ENCODE measurements at places on chromosomes 2 and 18.
A peak's percentile ranks its signal among the peaks of the same experiment; 100 is the strongest.

GRCh38 chr2:98374958-98375570, 28.8 kb downstream of the CNGA3 start:
- DNase-seq: no peak

DNA sequence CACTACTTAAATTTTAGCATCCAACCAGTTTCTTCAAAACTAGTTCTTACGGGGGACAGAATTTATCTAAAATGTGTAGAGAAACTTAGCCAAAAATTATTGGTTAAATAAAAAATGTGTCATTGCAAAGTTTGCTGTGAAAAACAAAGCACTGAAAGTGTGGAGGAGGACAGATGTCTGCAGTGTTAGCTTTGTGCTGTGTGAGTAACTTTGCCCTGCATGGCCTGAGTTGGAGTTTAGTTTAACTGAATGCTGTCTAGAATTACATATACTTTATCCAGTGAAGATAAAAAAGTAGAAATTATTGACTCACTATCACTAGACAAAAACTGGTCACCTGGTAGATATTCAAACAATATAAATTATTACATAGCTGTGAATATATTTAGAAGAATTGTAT, 1225.2 kb upstream of the CELF4 start:
- DNase-seq: no peak

DNA sequence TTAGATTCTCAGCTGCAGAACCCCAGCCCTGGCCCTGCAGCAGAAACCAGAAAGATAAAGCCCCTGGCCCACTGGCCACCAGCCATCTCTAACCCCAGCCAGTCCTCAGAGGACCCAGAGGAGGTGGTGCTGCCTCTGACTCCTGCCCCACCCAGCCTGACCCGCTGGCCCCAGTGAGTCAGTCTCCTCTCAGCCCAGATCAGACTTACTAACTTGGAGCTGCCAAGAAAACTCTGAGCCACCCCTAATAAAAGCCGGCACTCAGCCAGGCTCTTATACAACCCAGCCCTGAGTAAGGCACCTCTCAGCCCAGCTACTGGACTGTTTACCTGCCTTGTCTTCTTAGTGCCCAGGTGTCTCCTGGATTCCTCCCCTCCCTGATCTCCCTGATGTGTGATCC, 2.0 kb downstream of the SLC14A2 start:
- no peak for DNase-seq

DNA sequence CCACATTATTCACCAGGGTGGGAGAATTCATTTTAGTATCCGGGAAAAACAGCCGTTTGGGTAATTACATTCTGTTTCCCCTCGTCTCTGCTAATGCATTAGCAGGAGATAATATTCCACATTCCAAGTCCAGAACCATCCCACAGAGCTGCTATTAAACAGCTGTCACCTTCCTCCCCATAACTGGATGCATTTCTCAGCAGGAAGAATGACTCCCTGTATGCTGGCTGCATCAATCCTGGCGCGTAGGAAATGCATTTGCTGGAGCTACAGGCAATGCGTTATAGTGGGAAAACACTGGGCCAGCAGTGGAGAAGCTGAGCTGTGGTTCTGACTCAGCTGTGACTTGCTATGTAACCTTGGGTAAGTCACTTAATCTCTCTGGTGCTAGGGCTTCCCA, 246.0 kb downstream of the CLIP4 start:
- DNase-seq: no peak

- no peak for DNase-seq
Observed at GRCh38 chr2:215752436-215752835, 260.9 kb downstream of the MREG start.

DNA sequence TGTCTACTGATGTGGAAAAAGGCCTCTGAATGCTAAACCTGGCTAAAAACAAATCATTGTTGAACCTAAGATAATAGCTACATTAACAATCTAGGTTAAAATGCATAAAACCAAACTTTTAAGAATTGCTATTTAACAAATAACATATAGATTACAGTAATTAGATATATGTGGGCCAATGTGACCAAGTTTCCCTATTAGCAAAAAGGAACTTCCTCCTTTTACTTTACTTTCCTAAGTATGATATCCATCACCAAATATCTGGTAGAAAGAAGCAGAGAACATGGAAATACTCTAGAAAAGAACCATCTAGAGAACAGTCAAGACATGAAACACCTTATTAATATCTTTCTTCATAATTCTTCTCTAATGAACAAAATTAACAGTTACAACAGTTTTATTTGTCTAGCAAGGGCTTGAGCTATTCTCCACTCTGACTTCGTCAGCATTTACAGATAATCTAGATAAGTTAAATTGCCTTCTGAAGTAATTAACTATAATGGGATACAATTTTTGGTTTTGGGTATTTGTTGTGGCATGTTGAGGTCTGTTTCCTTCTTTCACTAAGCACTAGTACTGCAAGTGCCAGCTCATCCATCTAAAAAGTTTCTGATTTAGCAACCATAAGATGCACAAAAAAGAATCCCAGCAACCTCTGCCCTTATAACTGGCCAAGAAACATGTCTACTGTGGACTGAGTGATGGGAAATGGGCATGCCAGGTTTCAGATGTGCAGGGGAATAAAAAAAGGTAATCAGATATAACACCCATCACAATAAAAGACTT, 53.3 kb downstream of the MEMO1 start:
- DNase-seq: no peak

GRCh38 chr2:120206022-120206581, 17.1 kb downstream of the TMEM185B start:
- DNase-seq: peak; percentile 61

GRCh38 chr2:234556848-234557573, 60.1 kb upstream of the ARL4C start:
- DNase-seq: no peak

- DNase-seq: no peak
Observed at GRCh38 chr18:53796040-53796729, 428.3 kb downstream of the MBD2 start.

GRCh38 chr2:48954311-48954710, 198.8 kb upstream of the LHCGR start:
- DNase-seq: no peak

GRCh38 chr18:58565021-58565420, 63.9 kb downstream of the ALPK2 start:
- DNase-seq: no peak

DNA sequence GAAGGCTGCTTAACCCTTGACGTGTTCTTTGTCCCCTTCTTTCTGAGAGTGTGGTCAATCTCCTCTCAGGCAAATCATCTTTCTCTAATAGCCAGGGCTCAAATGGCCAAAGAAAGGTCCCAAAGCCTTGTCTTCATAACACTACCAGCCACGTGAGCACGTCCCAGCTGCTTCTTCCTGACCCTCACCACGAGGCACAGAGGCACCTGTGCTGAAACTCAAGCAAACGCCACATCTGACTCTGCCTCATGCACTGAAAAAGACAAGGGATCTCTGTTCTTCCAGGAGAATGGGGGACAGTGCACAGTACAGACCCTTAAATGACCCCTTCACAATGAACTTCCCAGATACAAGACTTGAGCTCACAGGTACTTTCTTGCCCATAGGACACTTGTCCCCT, 31.8 kb downstream of the BCL11A start:
- DNase-seq: no peak

DNA sequence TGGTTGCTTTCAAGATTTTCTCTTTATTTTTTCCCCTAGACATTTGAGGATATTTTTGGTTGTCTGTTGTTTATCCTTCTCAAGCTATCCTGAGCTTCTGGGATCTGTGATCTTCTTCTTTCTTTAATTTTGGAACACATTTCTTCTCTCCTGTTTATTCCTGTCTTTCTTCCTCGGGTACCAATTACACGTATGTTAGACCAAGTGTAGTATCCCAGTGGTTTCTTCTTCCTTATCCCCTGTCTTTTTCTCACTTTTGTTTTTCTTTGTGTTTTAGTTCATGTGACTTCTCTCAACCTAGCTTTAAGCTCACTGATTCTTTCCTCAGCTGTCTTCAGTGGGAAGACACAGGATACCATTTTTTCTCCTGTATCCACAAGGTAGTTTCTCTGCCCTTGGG, 120.0 kb downstream of the GALR1 start:
- DNase-seq: no peak

DNA sequence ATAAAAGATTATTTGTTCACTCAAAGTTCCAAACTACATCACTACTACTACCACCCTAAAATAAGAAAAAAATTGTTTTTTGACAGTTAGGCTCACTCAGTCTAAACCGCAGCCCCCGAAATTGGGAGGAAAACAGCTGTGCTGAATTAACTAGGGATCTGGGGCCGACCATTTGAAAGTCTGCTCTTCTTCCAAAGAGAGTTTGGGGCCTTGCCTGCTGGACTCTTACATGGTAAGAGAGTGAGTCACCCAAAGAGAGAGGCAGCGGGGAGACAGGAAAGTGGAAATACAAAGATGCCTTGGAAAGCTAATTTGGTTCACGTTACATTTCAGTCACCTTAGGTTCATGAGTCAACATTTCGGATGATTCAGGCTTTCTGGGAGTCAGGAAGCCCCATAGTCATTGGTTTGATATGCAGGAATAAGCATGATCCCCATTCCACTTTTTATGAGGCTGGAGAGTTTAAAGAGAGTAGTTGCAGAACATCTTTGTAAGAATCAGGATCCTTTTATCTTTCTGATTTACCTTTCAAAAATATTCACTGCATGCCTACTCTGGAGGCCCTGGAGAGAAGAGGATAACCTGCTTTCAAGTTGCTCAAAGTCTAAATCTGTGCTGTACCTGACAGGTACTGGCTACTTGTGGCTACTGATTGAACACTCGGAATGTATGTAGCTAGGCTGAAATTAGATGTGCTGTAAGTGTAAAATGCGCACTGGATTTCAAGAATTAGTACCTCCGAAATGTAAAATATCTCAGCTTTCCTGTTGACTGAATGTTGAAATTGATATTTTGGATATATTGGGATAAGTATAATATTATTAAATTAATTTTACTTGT, 995 bp upstream of the RTN4 start:
- DNase-seq: peak; percentile 51

- DNase-seq: no peak
Observed at GRCh38 chr2:172261292-172261691, 158.6 kb upstream of the DLX2 start.

GRCh38 chr2:179349670-179350303, 85.2 kb upstream of the SESTD1 start:
- no peak for DNase-seq

GRCh38 chr2:204738721-204739120, 193.4 kb downstream of the PARD3B start:
- DNase-seq: no peak

- DNase-seq: peak; percentile 4
Observed at GRCh38 chr18:77560341-77560992, 310.8 kb downstream of the GALR1 start.

- DNase-seq: no peak
Observed at GRCh38 chr18:33556846-33557245, 21.2 kb upstream of the ASXL3 start.

DNA sequence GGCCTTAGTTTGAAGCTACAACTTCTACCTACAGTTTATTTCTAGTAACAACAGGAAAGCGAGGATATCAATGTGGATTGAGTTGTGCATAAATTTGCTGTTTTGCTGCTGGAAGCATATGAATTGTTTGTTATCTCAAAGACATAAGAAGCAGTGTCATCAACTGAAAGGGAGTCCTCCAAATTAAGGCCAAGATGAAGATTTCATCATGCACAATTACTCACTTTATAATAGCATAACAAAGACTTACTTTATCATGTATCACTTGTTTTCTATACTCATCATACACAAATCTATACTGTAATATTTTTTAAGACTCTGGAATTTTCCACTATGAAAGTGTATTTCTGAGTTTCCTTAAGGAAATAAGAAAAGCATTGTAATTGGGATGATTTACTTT, 136.1 kb upstream of the FANCL start:
- no peak for DNase-seq

- DNase-seq: no peak
Observed at GRCh38 chr18:3610188-3610708, 160.3 kb downstream of the TGIF1 start.

DNA sequence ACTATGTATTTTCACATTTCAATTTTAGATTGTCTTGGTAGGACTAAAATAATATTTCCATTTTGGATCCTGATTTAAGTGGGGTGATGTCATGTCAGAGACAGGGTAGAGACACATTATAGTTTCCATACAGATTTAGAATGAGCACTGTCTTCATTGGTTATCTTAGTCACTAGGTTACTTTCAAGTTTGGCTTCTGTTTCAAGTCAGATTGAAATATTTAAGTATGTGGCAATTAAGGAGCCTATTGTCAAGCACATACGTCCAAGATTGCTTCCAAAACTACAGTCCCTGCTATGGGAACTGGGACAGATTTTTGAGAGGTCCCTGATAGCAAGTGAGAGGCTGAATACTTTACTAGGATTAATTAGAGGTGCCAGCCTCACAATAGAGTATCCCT, 89.2 kb upstream of the FAM117B start:
- DNase-seq: no peak

- DNase-seq: no peak
Observed at GRCh38 chr2:116724550-116724949, 1089.9 kb upstream of the DDX18 start.

DNA sequence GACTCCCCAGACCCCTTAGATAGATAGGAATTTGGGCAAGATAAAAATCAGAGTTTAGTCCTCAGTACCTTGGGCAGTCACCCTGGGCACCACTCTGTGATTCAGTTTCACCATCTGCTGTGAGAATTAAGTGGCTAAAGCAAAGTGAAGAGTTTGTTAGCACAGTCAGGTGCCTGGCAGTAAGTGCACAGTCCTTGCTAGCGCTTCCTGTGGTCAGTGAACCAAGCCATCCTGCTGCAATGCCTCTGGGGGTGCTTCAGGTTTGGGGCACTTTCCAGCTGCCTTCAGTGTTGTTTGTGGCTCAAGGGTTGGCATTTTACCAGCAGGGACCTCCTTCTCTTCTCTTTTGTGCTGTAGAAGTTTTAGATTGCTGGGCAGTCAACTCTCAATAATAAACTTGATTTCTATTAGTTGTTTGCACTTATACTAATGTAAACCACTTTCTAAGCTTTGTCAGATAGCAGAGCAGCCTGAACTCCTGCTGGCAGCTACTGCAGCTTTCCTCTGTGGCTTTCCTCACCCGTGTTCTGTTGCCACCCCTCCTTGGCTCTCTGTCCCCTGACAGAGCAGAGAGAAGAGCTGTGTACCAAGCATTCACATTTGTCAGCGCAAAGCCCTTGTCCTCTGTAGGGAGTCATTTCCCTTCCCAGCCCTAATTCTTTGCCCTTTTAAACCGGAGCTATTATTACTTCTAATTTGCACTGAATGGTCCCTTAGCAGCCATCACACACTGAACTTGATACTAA, 48.4 kb upstream of the RMP24 start:
- DNase-seq: no peak
